ENCODE measurements at places on chromosomes 2 and 18. TPM values are rescaled to one million over a fixed set of nuclear protein-coding genes. Genes with fewer than 3 reads are reported as not detected.
A peak's percentile ranks its signal among the peaks of the same experiment; 100 is the strongest.

- DNase-seq: no peak
These were observed 70.2 kb upstream of the EMILIN2 start for GRCh38 chr18:2776601-2777000.

DNA sequence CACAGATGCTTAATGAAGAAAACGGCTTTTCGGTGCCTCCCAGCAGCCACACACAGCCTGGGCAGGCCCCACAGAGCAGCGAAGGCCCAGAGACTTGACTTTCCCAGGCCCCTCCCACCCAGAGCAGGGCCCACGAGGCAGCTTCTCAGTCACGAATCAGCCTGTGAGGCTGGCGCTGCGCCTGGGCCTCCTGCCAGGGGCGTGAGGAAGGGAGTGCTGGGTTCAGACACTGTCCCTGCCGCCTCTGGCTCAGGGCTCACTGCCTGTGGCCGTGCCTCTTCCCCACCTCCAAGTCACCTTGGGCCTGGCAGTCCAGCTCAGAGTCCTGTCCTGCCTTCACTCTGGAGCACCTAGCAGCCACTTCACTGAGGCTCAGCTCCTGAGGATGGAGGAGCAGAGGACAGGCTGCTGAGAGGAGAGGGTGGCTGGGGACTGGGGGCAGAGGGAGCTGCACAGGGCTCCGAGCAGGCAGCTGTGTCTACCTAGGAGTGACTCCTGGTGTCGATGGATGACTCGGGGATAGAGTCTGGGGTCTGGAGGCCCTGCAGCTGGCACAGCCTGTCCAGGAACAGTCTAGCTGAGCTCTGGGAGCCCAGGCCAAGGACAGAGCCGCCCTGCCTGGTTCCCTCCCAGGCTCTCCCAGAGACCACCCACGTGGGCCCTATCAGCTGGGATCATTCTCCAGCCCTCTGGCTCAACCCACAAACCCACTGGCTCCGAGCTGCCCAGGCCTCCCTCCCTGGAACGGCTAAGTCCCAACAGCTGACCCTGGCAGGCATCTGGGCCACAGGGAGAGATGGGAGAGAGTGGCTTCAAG, 36.4 kb upstream of the FOSL2 start:
- no peak for DNase-seq

- no peak for DNase-seq
These were observed 202.4 kb downstream of the PIK3C3 start for GRCh38 chr18:42157420-42157819.

DNA sequence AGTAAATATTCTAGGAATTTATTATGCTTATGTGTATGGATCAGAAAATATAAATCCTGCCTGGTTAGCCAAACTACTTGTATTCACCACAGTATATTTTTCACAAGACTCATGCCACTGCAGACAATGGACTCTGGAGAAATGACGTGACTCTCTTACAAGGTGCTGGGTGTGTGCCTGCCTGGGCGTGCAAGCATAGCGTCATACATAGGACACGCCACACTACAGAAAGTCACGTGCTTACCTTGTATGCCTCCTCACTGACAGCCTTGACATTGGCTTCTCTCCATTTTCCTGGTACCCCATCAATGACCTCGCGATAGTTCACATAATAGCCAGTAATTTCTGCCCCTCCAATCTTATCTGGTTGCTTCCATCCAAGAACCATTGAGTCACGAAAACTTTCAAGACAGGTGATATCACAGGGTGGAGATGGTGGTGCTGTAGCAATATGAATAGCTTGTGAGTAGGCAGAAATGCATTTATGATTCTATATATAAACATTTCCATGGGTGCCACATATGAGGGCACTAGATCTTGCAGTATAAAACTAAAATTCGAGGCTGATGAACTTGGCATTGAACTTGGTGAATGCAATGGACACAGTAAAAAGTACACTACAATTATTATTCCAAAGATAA, 93.2 kb downstream of the MYOM1 start:
- no peak for DNase-seq

GRCh38 chr2:126882181-126882580, 16.5 kb upstream of the TEX51 start:
- DNase-seq: no peak

DNA sequence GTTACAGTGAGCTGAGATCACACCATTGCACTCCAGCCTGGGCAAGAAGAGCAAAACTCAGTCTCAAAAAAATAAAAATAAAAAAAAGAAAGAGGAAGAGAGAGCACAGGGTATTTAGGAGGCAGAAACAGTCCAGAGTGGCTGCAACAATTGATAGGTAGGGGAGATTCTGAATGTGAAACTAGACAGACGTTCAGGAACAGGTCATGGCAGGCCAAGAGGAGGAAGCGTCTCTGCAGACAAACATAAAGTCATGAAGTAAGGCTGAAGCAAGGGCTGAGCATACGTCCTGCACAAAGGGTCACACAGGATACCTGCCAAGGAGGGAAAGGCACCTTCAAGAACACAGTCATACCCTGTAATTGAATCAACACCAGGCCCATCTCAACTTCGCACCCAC, 64.1 kb upstream of the ZNF532 start:
- DNase-seq: no peak

- DNase-seq: peak; percentile 59
These were observed 12.7 kb upstream of the CDH19 start for GRCh38 chr18:66616523-66616983.

- DNase-seq: peak; percentile 64
These were observed at the start of gene EMILIN2 for GRCh38 chr18:2846636-2847316. EMILIN2 (plus strand) TSS chr18:2847006; CDS start chr18:2847189, 183 bp downstream.

DNA sequence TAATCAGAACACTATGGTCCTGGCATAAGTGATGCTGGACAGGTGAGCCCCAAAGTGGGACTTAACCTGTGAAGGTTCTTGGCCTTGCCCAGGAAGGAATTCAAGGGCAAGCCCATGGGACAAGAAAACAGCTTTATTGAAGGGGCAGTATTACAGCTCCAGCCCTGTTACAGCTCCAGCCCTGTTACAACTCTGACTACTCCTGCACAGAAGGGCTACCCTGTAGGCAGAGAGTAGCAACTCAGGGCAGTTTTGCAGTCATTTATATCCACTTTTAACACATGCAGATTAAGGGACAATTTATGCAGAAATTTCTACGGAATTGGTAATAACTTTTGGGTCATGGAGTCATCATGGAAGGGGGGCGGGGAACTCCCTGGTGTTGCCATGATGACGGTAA, 15.7 kb downstream of the IL37 start:
- DNase-seq: no peak

GRCh38 chr2:72442270-72442669, 294.6 kb upstream of the CYP26B1 start:
- no peak for DNase-seq

DNA sequence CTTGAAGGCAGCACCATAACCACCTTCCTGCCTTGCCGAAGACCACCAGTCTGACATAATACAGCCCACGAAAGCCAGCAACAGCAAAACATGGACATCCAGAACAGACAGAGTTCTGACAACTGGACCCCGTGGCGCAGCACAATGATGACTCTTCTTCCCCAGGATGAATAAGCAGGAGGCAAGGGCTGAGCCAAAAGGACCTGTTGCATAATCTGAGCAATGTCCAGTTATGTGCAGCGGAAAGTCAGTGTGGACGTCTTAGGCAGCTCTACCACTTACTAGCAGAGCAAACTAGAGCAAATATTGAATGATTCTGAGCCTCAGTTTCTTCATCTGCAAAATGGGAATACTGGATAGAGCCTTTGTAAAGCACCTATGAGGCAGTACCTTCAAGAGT, 225.1 kb downstream of the ZBTB7C start:
- DNase-seq: no peak

GRCh38 chr2:182448371-182448770, 21.5 kb upstream of the PDE1A start:
- DNase-seq: no peak

DNA sequence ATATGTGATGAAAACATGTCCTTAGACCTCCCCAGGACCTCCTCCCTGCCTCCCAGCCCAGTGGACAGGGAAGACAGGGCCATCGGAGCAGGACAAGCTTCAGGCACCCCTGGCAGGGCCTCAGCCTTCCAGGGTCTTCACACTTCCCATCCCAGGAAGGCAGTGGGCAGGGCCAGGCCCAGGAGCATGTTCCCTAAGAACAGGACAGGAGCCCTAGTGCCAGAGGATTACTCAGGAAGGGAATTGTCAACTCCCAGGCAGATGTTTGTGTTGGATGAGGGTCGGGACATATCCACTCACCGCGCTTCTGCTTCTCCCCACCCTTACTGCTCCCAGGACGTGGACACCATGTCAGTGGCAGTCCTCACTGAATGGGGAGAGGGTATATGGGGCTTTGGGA, 138.9 kb downstream of the TNS1 start:
- DNase-seq: no peak

GRCh38 chr2:58046335-58046584, 346 bp upstream of the VRK2 start:
- DNase-seq: no peak

DNA sequence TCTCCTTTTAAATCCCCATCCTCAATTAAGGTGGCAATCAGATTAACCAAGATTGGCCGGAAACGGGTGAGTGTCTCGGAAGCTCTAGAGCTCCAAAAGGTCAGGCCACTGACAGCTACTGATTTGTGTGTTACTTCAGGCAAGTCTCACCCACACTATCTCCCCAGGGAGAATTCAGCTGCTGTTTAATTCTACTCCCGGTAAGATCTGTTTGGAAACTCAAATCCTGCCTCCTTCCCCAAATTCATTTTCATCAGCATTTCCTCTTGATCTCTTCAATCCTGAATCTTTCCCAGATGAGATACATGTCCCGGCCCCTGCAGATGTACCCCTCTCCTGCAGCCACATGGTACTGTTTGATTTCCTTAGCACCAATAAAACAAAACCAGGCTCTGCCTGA, 34.9 kb downstream of the EFR3B start:
- DNase-seq: no peak

GRCh38 chr2:120906914-120907313, 171.2 kb downstream of the GLI2 start:
- no peak for DNase-seq

DNA sequence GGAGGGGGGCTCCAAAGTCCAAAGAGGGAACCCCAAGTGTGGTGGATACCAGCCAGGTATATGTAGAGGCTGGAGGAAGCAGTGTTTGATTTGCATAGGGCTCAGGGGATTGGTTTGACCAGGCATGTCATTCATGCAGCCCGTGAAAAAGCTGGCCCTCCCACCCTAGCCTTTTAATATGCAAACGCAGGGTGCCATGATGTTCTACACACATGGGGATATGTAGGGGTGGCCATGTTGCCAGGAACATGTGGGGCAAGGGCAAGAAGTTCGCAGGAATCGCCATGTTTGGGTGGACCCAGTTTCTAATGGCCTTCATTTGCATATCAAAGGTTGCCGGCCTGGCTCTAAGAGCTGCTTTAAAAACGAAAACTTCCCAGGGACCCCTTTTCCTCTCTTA, 33.6 kb downstream of the B3GNT7 start:
- peak; percentile 57 for DNase-seq

DNA sequence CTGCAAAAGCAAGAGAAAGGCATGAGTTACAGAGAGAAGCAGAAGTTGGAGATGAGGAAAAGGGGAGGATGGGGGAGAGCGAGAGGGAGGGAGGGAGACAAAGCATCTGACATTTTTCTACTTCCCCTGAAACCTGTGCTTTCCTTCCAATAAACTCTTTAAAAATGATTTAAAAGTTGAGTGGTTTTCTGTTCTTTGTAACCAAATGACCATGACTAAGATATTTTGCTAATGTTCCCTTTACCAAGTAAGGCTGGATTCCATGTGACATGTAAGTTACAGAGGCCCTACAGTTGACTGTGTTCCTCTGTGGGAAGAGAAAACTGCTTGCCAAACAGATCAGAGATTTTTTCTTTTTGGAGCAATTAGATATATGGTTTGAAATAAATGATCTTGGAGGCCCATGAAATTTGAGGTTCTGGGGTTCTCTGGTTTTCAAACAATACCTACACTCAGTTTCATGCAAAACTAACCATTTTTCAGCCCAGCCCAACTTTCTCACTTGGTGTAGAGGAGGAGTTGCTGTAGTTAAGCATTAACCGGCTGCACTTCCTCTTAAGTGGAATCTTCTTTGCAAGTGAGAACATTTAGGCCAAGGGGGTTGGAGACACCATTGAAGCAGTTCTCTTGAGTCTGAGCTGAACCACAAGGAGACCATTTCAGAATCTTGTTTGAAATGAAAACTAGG, 34.5 kb downstream of the INSIG2 start:
- DNase-seq: no peak

DNA sequence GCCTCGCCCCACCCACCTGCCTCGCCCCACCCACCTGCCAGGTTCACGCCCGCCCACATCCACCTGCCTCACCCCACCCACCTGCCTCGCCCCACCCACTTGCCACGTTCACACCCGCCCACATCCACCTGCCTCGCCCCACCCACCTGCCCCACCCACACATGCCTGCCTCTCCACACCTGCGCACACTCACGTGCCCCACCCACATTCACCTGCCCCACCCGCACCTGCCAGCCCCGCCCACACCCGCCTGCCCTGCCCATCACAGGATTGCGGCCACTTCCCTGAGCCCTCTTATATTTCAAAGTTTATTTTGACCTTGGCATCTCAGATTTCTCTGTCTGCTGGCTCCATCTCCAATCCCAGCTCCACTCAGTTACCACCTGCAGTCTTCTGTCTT, 217.5 kb upstream of the SOX11 start:
- no peak for DNase-seq

GRCh38 chr2:100214265-100214971, 72.0 kb upstream of the AFF3 start:
- no peak for DNase-seq

Gene WDPCP
- 17.4 TPM for total RNA-seq

Gene RAB6C
- total RNA-seq: not detected

Gene TMX3
- 38.0 TPM for total RNA-seq

Gene ACTG2
- 1.4 TPM for total RNA-seq

Gene ALLC
- total RNA-seq: not detected

Gene PRKAG3
- total RNA-seq: not detected

Gene SNRNP200
- 215 TPM for total RNA-seq

Gene IL36RN
- not detected for total RNA-seq

Data from H9 (cell line).